ENCODE measurements at places on chromosomes 3 and 15.
A peak's percentile ranks its signal among the peaks of the same experiment; 100 is the strongest.

DNA sequence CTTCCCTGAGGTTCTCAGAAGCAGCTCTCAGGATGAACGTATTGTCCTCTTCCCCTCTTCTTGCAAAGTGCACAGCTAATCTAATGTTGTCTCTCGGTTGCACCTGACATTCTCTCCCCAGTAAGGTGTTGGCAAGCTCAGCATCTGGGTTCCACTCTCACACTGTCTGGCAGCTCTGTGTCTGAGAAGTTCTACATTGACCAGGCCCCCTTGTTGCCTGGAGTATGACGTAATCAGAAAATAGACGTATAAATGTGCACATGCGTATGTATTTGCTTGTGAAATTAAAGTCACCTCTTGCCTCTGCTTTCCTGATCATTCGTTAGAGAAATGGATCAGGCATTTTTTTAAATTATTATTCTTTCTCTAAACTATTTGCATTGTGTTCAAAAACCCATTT, 67.7 kb downstream of the USF3 start:
- DNase-seq, result no peak
- no peak overlapping the region for H3K4me3 ChIP-seq
- H3K27ac ChIP-seq, result no peak overlapping the region

- H3K27me3 ChIP-seq, result peaks cover 5% of the 10 kb centered on the region
- no peak for DNase-seq
- no peak overlapping the region for H3K27ac ChIP-seq
- H3K4me3 ChIP-seq, result no peak overlapping the region
These were observed 31.0 kb downstream of the FGD5 start for GRCh38 chr3:14849638-14850230.

GRCh38 chr3:34067536-34068051, 269.2 kb downstream of the PDCD6IP start:
- no peaks in the 10 kb centered on the region for H3K4me1 ChIP-seq
- H3K27ac ChIP-seq, result no peak overlapping the region
- H3K4me3 ChIP-seq, result no peak overlapping the region
- H3K36me3 ChIP-seq, result no peaks in the 10 kb centered on the region

DNA sequence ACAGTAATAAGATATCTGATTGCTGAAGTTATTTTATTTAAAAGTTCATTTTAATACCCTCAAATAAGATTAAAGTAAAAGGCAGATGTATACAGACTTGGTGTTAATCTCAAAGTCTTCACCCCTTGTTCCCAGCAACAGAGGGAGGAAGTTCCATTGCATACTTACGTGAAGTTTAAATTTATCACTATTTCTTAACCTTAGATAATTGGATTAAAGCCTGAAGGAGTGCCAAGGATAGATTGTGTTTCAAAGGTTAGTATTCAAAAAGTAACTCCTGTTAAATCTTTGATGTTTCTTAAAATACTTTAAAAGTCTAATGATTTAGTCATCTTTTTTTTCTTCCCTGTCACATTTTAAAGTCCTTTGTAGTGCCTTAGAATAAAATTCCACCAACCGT, 39.3 kb downstream of the ATP1B3 start:
- peaks cover 36% of the 10 kb centered on the region for H3K36me3 ChIP-seq
- H3K27ac ChIP-seq, result no peak overlapping the region
- no peak overlapping the region for H3K4me3 ChIP-seq
- no peak for DNase-seq

DNA sequence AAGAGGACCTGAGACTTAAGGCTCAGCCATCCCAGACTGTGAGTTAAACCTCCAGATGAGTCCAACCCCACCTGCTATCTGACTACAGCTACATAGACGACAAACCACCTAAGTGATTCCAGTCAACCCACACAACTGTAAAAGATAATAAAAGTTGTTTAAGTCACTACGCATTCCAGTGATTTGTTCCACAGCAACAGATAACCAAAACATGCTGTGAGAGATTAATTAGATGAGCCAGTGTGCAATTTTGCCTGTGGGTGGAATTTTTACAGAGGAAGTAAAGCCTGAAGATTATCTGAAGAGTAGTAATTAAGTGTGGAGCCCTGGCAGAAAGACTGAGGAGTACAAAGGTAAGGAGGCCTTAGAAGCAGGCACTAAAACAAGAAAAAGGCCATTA, 5.4 kb downstream of the BTBD1 start:
- peaks cover 22% of the 10 kb centered on the region for H3K4me1 ChIP-seq
- H3K27ac ChIP-seq, result no peak overlapping the region
- H3K4me3 ChIP-seq, result no peak overlapping the region
- H3K27me3 ChIP-seq, result no peaks in the 10 kb centered on the region
- H3K36me3 ChIP-seq, result peaks cover 27% of the 10 kb centered on the region
- no peak for DNase-seq

DNA sequence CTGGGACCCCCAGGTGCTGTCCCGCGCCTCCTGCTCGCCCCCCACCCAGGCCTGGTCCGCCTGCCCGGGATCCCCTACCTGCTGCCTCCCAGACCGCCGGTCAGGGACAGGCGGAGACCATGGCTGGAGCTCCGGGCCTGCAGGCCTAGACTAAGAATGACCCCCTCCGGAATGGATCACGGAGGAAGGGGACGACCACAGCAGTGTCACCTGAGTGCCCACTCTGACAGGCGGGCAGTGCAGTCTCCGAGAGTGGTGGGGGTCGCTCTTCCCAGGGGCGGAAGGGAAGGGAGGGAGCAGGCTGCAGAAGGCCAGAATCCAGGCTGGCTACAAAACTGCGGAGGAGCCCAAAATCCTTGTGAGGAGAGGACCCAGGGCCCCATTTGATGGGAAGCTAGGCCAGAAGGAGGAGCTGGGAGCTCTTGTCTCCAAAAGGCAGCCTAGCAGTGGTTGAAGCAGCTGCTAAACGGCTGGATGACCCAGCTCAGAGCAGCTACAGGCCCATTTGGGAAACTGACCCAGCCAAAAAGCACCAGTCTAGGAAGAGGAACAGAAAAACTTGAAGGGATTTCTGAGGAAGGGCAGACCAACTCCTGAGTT, 908 bp upstream of the RAB43 start:
- no peak for DNase-seq
- H3K27ac ChIP-seq, result peak overlapping the region; percentile 60
- peaks cover 39% of the 10 kb centered on the region for H3K4me1 ChIP-seq
- H3K4me3 ChIP-seq, result peak overlapping the region; percentile 50
- H3K27me3 ChIP-seq, result no peaks in the 10 kb centered on the region

DNA sequence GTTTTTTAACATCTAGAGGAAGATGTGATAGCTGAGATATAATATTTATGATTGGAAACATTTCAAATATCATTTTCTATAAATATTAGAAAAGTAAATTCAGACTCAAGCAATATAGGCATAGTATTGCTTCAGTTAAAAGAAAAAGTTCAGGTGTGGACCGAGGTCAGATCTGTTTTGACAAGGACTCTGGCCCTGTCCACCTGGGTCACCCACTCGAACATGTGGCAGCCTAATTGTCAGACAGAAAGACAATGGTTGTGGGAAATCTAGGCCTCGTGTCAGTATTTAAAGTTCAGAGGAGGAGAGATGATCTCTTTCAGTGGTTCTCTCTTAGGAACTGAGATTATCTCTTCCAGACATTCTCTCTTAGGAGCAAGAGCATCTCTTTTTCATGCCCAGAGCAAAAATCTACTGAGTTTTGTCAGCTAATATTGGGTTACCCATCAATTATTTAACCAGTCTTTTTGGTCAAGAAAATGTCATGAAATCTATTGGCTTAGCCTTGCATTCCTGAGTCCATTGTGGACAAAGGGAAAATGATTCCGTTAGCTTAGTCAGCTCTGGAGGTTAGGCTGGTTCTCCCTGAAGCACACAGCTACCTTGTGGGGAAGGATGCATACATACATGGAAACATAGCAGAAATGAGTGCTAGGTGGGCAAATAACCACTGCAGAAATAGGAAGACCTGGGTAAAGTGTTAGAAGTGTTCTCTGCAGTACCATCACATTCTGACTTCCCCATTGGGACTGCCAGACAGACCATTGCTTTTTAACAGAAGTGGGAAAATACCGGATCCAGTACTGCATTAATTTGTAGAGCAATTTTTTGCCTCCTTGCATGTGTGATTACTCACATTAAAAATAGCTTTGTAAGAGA, 343.3 kb downstream of the GRM7 start:
- H3K27ac ChIP-seq, result no peak overlapping the region
- H3K27me3 ChIP-seq, result no peaks in the 10 kb centered on the region
- H3K4me1 ChIP-seq, result no peaks in the 10 kb centered on the region
- no peak for DNase-seq
- H3K36me3 ChIP-seq, result no peaks in the 10 kb centered on the region

- peak; percentile 35 for DNase-seq
- peaks cover 83% of the 10 kb centered on the region for H3K36me3 ChIP-seq
- H3K4me3 ChIP-seq, result peak overlapping the region; percentile 71
- H3K27ac ChIP-seq, result peak overlapping the region; percentile 90
- peaks cover 59% of the 10 kb centered on the region for H3K4me1 ChIP-seq
These were observed 10.2 kb downstream of the EDEM1 start for GRCh38 chr3:5197470-5198312.

GRCh38 chr3:42853739-42854302, 21.9 kb downstream of the CYP8B1 start:
- H3K4me1 ChIP-seq, result no peaks in the 10 kb centered on the region
- no peak overlapping the region for H3K4me3 ChIP-seq
- peaks cover 9% of the 10 kb centered on the region for H3K27me3 ChIP-seq
- H3K36me3 ChIP-seq, result no peaks in the 10 kb centered on the region
- DNase-seq, result no peak

DNA sequence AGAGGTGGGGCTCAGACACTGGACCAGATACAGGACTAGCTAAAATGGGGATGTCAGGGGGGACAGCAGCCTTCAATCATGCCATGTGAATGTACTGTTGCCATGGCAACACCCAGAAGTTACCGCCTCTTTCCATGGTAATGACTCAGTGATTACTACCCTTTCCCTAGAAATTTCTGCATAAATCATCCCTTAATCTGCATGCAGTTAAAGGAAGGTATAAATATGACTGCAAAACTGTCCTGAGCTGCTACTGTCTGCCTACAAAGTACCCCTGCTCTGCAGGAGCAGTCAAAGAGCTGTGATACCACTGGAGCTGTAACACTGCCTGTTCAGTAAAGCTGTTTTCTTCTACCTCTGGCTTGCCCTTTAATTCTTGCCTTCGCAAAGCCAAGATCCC, 168.2 kb downstream of the PEAK1 start:
- H3K36me3 ChIP-seq, result peaks cover 2% of the 10 kb centered on the region
- H3K27me3 ChIP-seq, result no peaks in the 10 kb centered on the region
- H3K4me3 ChIP-seq, result no peak overlapping the region
- no peaks in the 10 kb centered on the region for H3K4me1 ChIP-seq
- H3K27ac ChIP-seq, result no peak overlapping the region

GRCh38 chr3:13016083-13016720, 57.0 kb downstream of the IQSEC1 start:
- peak; percentile 51 for DNase-seq
- peaks cover 12% of the 10 kb centered on the region for H3K36me3 ChIP-seq
- H3K4me3 ChIP-seq, result peak overlapping the region; percentile 83
- H3K4me1 ChIP-seq, result peaks cover 53% of the 10 kb centered on the region

- DNase-seq, result no peak
- no peaks in the 10 kb centered on the region for H3K36me3 ChIP-seq
- H3K4me1 ChIP-seq, result peaks cover 16% of the 10 kb centered on the region
- H3K27ac ChIP-seq, result no peak overlapping the region
- no peak overlapping the region for H3K4me3 ChIP-seq
These were observed 57.7 kb downstream of the PRTG start for GRCh38 chr15:55685286-55685685.

GRCh38 chr15:44308415-44308814, 19.9 kb downstream of the GOLM2 start:
- peak overlapping the region; percentile 50 for H3K4me3 ChIP-seq
- peak; percentile 31 for DNase-seq
- H3K27ac ChIP-seq, result peak overlapping the region; percentile 82
- peaks cover 34% of the 10 kb centered on the region for H3K4me1 ChIP-seq

DNA sequence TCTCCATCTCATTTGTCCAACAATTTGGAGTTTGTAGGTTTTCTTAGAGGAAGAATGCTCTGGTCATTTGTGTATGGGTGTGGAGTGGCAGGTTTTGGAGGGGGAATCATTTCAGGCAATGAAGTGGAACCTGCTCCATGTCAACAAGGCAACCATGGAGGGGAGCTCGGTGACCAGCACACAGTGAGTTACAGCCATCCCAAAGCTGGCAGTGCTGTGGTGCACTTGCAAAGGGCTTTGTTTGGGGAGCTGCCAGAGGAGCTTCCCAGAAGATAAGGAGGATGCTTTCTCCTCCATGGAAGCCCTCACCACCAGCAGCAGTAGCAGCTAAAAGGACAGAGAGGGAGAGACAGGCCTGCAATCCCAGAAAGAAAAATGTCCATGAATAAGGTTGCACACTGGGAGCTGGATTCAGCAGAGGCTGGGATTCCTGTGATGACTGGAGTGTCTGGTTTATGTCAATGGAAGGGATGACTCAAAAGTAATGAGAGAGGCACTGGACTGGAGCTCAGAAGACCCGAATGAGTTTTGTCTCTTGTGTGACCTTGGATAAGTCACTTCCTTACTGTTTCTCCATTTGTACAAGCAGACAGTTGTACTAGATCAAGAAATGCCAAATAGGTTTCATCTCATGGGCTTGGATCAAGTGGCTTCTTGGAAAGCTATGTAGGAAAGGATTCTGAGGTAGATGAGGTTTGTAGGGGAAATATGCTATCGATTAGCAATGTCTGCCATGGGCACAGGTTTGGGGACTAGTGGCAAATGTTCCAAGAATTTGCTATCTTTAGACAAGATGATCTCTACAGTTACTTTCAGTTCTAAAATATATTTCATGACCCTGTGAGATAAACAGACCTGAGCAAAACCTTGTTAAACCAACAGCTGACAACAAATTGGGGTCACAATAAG, 27.2 kb upstream of the UBE2Q2 start:
- H3K4me3 ChIP-seq, result peak overlapping the region; percentile 28
- H3K27ac ChIP-seq, result peak overlapping the region; percentile 51
- no peak for DNase-seq
- no peaks in the 10 kb centered on the region for H3K36me3 ChIP-seq
- peaks cover 8% of the 10 kb centered on the region for H3K27me3 ChIP-seq

GRCh38 chr15:68618908-68619698, 40.3 kb downstream of the CORO2B start:
- H3K4me3 ChIP-seq, result no peak overlapping the region
- DNase-seq, result no peak
- H3K27me3 ChIP-seq, result no peaks in the 10 kb centered on the region
- H3K4me1 ChIP-seq, result no peaks in the 10 kb centered on the region

- DNase-seq, result no peak
- H3K4me1 ChIP-seq, result peaks cover 1% of the 10 kb centered on the region
- no peak overlapping the region for H3K4me3 ChIP-seq
- peaks cover 6% of the 10 kb centered on the region for H3K36me3 ChIP-seq
These were observed 87.5 kb downstream of the PIK3CB start for GRCh38 chr3:138747225-138747624.

DNA sequence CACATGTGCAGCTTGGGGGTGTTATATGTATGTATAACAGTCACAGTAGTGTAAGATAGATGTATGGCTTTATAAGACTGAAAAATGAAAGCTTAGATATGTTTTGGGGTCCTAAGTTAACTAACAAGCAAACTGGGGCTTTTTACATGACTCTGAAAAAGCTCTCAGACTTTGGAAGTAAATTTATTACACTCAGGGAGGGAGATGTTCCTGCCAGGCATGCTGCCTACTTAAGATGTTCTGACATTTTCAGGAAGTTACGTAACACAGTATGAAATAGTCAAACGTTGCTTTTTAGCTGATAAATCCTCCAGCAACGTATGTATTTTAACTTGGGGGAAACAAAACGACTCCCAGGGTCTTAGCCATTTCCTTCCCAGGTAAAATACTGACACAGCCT, 1.7 kb upstream of the IFT57 start:
- DNase-seq, result no peak
- peak overlapping the region; percentile 90 for H3K4me3 ChIP-seq
- peaks cover 33% of the 10 kb centered on the region for H3K4me1 ChIP-seq
- H3K36me3 ChIP-seq, result no peaks in the 10 kb centered on the region

- H3K4me3 ChIP-seq, result no peak overlapping the region
- H3K27ac ChIP-seq, result no peak overlapping the region
- H3K27me3 ChIP-seq, result no peaks in the 10 kb centered on the region
- no peaks in the 10 kb centered on the region for H3K4me1 ChIP-seq
- no peak for DNase-seq
- H3K36me3 ChIP-seq, result no peaks in the 10 kb centered on the region
These were observed 140.3 kb downstream of the NR2F2 start for GRCh38 chr15:96470681-96471310.
